ENCODE measurements at places on chromosomes 2 and 18.

DNA sequence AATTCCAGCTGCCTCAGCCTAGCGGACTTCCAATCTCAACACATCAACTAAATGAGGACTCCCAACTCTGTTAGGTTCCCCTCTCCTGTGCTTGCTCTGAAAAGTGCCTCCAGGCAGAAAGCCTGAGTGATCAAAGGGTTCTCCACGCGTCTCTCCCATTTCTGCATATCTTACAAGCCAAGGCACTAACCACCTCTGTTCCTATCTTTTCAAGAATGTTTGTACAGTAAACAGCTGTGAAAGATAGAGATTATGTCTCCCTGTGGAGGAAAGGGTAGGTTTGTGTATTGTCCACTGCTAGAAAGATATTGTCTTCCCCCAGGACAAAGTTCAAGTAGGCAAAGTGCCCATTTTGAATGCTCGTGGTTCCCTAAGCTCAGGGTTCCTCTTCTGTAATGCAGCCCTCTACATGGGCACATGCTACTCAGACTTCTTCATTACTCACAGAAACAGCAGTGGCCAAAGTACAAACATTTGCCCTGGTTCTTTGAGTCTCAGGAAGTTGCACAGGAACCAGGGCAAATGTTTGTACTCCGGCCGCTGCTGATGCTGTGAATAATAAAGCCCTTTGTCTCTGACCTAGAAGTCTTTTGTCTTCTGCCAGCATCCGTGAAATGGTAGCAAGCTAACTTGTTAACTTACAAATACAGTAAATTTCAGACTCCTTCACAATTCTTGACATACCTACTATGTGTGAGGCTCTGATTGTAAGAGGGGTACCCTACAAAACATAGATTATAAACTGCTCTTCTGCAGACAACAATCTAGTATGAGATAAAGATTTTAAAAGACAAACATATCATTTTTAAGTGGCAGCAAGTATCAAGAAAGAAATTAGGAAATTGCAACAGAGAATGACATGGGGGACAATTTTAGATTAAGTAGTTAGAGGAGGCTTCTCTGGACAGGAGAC, 44.5 kb downstream of the PKDCC start:
- DNase-seq: no peak

DNA sequence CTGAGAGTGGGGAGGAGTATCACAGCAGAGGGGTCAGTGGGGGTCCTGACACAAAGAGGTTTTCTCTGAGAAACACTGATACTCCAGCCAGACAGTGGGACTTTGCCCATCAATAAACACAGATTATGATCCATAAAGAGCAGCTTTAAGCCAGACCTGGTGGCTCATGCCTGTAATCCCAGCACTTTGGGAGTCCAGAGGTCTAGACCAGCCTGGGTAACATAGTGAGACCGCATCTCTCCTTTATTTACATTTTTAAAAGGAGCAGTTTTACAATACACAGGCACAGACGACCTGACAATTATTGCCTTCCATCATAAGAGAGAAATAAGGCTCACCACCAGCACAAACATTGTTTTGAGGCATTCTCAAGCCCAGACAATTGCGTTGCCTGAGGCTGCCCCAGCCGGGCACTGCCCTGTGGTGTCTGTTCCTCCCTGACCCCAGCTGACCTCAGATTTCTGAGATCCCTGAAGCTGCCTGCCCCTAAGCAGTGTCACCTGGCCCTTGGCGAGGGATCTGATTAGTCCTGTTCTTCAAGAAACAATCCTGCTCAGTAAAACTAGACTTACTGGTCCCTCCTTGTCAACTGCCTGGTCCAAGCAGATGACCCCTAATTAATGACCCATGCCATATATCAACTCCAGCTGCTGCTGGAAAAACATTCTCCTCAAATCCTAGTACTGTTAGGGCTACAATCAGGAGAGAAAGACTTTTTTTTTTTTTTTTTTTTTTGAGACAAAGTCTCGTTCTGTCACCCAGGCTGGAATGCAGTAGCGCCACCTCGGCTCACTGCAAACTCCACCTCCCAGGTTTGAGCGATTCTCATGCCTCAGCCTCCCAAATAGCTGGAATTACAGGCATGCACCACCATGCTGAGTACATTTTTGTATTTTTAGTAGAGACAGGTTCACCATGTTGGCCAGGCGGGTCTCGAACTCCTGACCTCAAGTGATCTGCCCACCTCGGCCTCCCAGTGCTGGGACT, 59.4 kb upstream of the SOS1 start:
- DNase-seq: no peak

GRCh38 chr18:75216911-75217689, 6.5 kb downstream of the TSHZ1 start:
- DNase-seq: no peak

DNA sequence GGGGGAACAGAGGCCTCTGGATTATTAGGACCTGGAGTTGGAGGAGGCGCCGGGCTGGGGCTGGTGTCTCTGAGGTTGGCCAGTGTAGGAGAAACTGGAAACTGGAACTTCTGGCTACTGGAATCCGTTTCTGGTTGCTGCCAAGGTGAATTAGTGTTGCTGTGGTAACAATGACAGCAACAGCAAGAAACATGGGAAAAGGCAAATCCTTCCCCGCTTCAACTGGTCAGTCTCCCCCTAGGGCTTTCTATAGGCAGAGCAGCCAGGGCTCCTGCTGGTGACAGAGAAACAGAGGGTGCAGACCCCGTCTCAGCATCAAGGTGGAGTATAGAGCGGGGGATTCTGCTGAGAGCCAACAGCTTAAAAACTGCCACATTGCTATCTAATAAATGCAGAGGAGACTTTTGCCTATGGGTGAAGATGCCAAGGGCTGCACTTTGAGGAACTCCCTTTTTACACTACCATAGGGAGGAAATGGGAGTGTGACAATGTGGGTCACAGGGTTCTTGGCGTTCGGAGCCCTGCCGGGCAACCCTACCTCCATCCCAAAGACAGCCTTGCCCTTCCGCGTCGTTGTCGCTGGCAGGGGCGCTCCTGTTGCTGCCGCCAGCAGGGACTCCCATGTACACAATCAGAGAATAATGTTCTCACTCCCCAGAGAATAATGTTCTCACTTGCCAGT, 81.4 kb upstream of the CABLES1 start:
- peak; percentile 48 for DNase-seq

- DNase-seq: no peak
Measured at GRCh38 chr2:217897091-217897715, 105.6 kb downstream of the TNS1 start.

GRCh38 chr2:97871096-97871780, 124.5 kb downstream of the TMEM131 start:
- no peak for DNase-seq

GRCh38 chr2:53202063-53202462, 565.5 kb upstream of the CHAC2 start:
- peak; percentile 74 for DNase-seq

- DNase-seq: no peak
Measured at GRCh38 chr2:109290887-109291643, 162.1 kb downstream of the SH3RF3 start.
